ENCODE measurements at places on chromosomes 11 and 22. TPM values are rescaled to one million over a fixed set of nuclear protein-coding genes. Genes with fewer than 3 reads are reported as not detected.

DNA sequence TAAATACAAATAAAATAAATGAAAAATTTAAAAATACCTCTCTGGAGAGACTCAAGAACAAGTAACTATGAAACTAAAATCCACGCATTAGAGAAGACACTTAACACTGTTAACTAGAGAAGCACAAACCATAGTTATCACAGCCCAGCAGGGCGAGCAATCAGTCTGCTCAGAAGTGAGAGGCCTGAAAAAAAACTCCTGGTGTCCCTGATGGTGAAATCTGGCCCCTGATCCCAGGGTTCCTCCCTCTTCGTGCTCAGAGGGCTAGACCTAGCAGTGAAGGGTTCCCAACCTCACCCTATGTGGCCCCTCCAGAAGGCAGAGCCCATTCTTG lies 49.7 kb upstream of the VPREB1 start:
- no peak for DNase-seq

- DNase-seq = no peak
Observed at GRCh38 chr11:45915446-45915845, 2.2 kb downstream of the PEX16 start.

- DNase-seq = no peak
Observed at GRCh38 chr22:29342177-29342576, 26.7 kb upstream of the RASL10A start.

GRCh38 chr11:1118755-1119603 lies 38.8 kb upstream of the MUC5AC start:
- DNase-seq = no peak

GRCh38 chr11:127818625-127819024 lies 768.7 kb downstream of the ETS1 start:
- no peak for DNase-seq

- peak; percentile 72 for DNase-seq
Observed at GRCh38 chr11:6419009-6419631, at the start of gene APBB1. APBB1 (minus strand) TSS chr11:6419094; CDS start chr11:6411347, 7,747 bp downstream.

GRCh38 chr22:46201059-46201757 lies 48.9 kb downstream of the CDPF1 start:
- no peak for DNase-seq

- DNase-seq = no peak
Observed at GRCh38 chr22:44658311-44658953, 43.6 kb upstream of the PRR5 start.

DNA sequence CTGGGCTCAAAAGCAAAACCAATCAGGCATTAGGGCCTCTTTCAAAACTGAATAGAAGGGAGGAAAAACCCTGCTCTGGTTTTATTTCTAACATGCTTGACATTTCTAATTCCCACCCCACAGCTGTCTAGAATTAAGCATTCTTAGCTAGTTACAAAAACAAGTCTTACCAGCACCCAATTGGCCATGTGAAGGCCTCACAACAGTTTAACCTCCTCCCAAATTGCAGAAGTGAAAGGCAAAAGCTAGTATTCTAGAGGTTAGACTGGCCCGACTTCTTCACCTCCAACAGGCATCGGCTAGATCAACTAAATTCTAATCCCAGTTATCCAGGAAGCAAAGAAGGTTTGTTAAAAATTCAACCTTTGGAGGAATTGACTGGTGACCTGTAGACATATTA lies 6.5 kb downstream of the SF1 start:
- no peak for DNase-seq

The CCDC116 gene
- total RNA-seq = 1.6 TPM

The WDR74 gene
- total RNA-seq = 66.9 TPM

The MMP8 gene
- not detected for total RNA-seq

The VSIG10L2 gene
- total RNA-seq = not detected

The CCDC134 gene
- total RNA-seq = 20.9 TPM

The MS4A1 gene
- total RNA-seq = 0.70 TPM

The C11orf97 gene
- total RNA-seq = not detected

The KRTAP5-8 gene
- total RNA-seq = not detected

The DSCAML1 gene
- total RNA-seq = 0.37 TPM

Data from activated CD8-positive, alpha-beta T cell treated with anti-CD3 and anti-CD28 coated beads, Interleukin-2, amount 10 ng/mL, durations not matched to agents 7 days and 5 days (primary cell).